Stromal cell of bone marrow (primary cell): ENCODE measurements at places on chromosomes 7 and 10.

GRCh38 chr10:983401-983800 lies 4.8 kb upstream of the GTPBP4 start:
- no peak for DNase-seq

- DNase-seq, result no peak
Measured at GRCh38 chr10:22659866-22660265, 54.5 kb downstream of the PIP4K2A start.

GRCh38 chr10:86343761-86344160 lies 22.8 kb downstream of the GRID1 start:
- DNase-seq, result no peak

GRCh38 chr10:19638182-19638895 lies 177.9 kb upstream of the PLXDC2 start:
- peak; percentile 87 for DNase-seq

- no peak for DNase-seq
Measured at GRCh38 chr7:150979713-150980390, 1.7 kb upstream of the KCNH2 start.

GRCh38 chr7:111071556-111071955 lies 19.4 kb upstream of the LRRN3 start:
- DNase-seq, result no peak

DNA sequence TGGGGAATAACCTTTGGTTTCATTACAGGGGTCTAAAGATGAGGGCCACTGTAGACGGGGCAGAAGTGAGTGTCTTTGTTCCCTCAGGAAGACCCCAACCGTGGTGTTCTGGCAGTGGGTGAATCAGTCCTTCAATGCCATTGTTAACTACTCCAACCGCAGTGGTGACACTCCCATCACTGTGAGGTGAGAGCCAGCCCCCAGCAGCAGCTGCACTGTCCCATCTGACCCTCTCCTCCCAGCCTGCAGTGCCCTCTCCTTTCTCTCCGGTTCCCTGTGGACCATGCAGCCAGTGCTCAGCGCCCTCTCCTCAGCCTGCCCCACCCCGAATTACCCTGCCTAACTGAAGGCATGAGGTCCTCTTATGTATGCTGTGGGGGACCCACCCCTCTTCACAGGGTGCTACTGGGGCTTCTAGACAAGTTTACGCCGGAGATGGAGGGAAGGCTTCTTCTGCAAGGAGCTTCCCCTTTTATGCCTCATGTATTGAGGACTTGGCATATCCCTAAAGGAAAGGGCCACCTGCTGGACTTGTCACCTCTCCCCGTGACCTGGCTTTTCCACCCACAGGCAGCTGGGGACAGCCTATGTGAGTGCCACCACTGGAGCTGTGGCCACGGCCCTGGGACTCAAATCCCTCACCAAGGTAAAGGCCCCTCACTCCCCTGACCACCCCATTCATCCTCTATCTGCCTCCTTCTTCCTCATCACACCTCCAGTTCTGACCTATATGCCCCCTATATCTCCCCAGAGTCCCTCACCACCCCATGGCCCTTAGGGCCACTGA lies 5.1 kb downstream of the SFXN3 start:
- no peak for DNase-seq

- no peak for DNase-seq
Measured at GRCh38 chr7:113044394-113044793, 42.2 kb downstream of the GPR85 start.

GRCh38 chr10:23437963-23438546 lies 820 bp upstream of the OTUD1 start:
- no peak for DNase-seq

GRCh38 chr10:28263136-28263857 lies 39.6 kb downstream of the MPP7 start:
- DNase-seq, result no peak

- no peak for DNase-seq
Measured at GRCh38 chr7:135862586-135863340, 114.2 kb upstream of the FAM180A start.

DNA sequence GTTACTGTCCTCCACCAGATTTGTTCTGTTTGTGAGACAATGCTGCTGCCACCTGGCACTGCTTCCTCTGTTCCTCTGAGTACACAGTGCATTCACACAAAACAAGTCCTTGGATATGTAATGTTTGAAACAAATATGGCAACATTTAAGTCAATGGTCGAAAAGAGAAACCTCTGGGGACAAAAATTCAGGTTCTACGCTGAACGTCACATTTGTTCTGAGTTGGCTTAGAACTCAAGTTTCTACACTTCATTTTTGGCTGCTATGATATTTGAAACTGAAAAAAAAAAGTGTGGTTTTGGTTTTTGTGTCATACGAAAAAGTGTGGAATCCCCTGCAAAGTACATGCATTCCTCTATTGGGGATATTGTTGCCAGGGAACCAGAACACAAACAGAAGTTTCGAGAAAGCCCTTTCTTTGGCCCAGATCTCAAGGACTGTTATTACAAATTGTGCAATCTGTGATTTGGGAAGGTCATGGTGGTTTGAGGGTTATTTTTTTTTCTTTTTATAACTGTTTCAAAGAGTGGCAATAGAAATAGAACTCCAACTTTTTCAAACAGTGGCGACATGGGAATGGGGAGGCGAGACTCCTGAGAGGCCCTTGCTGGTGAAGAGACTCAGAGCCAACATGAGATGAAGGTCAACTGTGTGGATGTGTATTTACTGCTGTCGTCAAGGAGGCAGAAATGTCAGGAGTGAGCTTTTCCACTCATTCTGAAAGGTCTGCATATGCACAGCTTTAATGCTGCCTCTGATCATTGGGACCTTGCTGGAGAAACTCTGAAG lies 127.5 kb downstream of the CUBN start:
- peak; percentile 100 for DNase-seq

- no peak for DNase-seq
Measured at GRCh38 chr7:82274681-82275080, 168.9 kb downstream of the CACNA2D1 start.

- no peak for DNase-seq
Measured at GRCh38 chr7:50940621-50941020, 157.9 kb upstream of the GRB10 start.

DNA sequence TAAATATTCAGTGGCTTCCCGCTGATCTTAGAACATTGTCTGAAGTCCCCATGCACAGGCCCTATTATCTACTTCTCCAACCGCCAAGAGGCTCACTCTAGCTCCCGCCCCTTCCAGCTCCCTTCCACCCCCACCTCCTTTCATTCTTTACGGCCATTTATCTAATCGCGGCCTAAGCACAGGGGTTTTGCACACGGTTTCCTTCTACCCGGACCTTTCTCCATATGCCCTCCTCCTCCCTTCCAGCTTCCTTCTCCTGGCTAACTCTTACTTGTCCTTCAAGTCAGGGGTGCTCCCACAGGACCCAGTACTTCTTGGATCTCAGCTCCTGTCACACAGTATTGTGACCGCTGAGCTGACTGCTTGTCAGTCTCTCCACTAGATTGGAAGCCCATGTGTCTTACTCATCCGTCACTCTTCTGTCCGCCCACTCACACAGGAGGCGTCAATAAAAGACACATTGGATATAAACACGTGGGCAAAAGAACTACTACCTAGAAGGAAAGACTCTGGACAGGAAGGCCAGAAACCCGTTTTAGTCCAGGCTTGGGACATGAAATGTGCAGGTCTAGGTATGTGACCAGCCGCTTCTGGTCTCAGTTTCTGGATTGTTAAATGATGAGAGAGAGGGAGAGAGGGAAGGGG lies 20.2 kb upstream of the HPS1 start:
- no peak for DNase-seq

- no peak for DNase-seq
Measured at GRCh38 chr7:76236224-76236623, 34.5 kb downstream of the SRRM3 start.

- DNase-seq, result no peak
Measured at GRCh38 chr10:78952030-78952429, 116.7 kb upstream of the ZMIZ1 start.

DNA sequence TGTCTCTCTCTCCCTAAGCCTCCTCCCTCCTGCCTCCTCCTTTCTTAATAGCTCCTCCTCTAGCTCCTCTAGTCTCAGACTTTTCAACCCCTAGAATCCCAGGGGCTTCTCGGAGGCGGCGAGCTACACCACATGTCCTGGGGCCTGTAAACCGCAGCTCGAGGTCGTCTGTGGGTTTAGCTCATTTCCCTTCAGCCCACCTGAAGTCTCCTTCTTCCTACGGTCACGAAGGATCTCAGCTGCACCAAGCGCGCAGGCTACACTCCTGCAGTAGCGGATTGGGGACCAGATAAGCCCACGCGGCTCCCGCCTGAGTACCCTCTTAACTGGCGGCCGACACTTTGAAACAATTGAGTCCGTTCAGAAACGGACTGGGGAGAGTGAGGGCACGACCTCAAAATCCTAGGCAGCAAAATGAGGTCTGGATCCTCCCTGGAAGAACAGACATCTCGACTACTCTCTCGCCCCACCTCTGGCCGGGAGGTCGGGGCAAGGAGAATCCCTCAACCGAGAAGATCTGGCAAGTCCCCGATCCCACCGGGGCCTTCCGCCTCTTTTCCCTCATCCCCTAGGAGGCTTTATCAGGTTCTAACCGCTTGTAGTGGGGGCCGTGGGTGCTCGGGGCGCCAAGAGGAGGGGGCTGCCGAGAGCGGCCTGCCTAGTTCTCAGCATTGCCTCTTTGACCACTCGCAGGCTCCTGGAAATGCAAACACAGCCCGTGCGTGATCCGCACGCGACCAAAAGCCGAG lies 1.3 kb upstream of the SORCS3 start:
- DNase-seq, result no peak

- DNase-seq, result no peak
Measured at GRCh38 chr7:139972029-139972428, 90.7 kb downstream of the PARP12 start.

DNA sequence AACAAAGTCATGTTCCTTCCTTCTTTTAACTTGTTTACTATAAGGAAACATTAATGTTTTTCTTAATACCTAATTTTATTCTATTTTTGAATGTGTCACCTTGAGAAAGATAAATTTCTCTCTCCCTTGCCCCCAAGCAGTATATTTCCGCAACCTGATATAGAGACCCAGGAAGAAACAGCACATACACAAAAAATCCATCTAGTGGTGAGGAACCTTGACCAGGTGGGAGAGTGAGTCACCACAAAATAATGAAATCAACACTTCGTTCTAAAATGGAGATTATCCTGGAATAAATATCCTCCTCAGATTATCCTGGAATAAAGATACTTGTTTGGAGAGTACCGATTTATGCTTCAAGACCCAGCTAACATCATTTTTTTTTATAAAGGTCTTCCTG lies 232.9 kb upstream of the PTN start:
- DNase-seq, result no peak

DNA sequence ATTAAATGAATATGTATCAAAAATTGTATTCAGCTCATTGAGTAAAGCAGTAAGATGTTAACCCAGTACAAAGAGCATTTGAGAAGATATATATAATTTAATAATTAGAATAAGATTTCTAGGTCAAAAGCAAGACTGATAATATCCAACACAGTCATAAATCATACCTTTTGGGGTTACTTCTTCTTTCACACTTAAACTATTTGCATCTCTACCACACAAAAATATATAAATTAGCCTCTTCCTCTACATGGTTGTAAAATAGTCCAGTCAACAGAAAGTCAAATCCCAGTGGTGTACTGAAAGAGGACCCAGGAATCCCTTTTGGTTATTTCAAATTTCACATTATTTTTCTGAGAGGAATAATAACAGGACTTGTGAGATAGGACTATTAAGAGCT lies 204.6 kb upstream of the INHBA start:
- DNase-seq, result no peak

- DNase-seq, result no peak
Measured at GRCh38 chr10:20185116-20185515, 368.9 kb downstream of the PLXDC2 start.

- DNase-seq, result no peak
Measured at GRCh38 chr7:2862831-2863361, 18.8 kb upstream of the GNA12 start.

GRCh38 chr10:132938472-132939339 lies 3.7 kb downstream of the CFAP46 start:
- DNase-seq, result no peak

DNA sequence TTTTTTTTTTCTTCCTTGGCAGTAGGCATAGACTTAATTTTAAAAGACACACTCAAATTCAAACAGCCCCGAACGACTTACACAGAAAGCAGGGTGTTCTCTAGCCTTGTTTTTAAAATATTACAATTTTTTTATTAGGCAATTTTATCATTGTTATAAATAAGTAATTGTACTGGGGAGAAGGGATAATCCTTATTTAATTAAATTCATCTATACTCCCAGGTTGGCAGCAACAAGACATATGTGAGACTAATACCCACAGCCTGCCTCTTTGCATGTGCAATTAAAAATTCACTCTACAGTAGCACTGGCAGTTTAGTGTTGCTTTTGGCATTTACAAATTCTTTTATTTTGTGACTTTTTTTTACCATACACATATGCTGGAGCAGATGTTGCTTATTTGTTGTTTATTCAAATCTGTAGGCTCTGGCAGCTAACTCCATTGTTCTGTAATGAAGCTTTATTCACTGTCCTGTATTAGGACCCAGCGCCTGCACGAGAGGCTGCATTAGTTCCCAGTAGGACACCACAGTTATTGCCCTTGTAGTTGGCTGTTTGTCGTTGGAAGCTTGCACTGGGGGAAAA lies 84.9 kb upstream of the PPP1R17 start:
- no peak for DNase-seq

GRCh38 chr10:126016156-126016805 lies 119.9 kb downstream of the FANK1 start:
- no peak for DNase-seq

DNA sequence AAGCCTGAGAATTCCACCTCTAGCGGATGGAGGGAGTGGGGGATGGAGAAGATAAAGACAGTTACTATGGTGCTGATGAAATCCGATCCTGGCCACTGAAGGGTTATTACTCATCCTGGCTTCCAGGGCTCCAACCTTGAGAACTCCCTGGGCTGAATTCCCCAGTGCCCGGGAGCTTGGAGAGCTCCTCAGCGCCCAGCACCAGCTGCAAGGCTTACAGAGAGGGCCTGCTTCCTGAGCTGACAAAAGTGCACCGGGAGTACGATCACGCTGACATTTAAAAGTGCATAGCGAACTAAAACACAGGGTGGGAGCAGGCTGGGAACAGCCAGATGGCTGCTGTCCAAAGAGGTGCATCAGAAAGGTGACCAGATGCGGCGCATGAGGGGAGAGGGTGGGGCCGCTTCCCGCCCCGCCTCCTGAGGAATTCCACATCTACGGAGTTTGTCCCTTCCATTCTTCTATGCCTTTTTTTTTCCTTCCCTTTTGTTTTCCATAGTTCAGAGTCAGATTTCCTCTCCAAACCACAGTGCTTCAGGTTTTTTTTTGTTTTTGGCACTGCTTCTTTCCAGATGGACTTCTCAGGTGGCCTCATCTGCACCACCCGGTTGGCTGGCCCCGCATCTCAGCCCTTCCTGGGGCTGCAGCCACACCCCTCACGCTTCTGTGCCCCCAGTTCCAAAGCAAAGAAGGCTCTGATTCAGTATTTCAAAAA lies 62.4 kb upstream of the MKRN1 start:
- DNase-seq, result peak; percentile 77
